Mucosa of descending colon (tissue), 3 donors: ENCODE measurements at places on chromosomes 4 and X. TPM values are rescaled to one million over a fixed set of nuclear protein-coding genes. Genes with fewer than 3 reads are reported as not detected.

Gene VGLL1
- total RNA-seq = not detected

Gene SLC6A14
- total RNA-seq = 0.28 TPM

Gene CPLX1
- 2.7 TPM for total RNA-seq

Gene CC2D2A
- total RNA-seq = 39.1 TPM

Gene FAM47A
- not detected for total RNA-seq
